ENCODE measurements at places on chromosomes 12 and 14. TPM values are rescaled to one million over a fixed set of nuclear protein-coding genes. Genes with fewer than 3 reads are reported as not detected.

- DNase-seq, result no peak
Observed at GRCh38 chr12:82481954-82482353, 123.6 kb downstream of the METTL25 start.

The IAPP gene
- not detected for total RNA-seq

GRCh38 chr14:57559576-57559975, 65.9 kb upstream of the CCDC198 start:
- DNase-seq, result no peak

The A2M gene
- not detected for total RNA-seq

The OR4E2 gene
- total RNA-seq, result not detected

DNA sequence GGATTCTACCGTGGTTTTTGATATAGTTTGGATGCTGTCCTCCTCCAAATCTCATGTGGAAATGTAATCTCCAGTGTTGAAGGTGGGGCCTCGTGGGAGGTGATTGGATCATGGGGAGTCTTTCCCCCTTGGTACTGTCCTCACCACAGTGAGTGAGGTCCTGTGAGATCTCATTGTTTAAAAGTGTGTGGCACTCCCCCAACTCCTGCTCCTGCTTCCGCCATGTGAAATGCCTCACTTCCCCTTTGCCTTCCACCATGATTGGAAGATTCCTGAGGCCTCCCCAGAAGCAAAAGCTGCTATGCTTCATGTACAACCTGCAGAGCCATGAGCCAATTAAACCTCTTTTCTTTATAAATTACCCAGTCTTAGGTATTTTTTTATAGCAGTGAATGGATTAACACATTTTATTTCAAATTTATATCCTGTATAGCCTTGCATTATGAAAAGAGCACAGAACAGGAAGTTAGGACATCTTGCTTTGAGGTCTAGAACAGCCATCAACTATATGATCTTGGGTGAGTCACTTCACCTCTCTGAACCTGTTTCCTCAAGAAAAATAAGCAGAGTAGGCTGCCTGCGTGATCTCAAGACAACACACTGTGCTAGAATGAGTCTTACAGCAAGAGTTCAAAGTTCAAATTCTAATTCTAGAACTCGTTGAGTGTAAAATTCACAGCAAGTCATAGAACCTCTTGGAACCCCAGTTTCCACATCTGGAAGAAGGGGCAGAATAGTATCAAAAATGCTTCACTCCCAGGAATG, 160.9 kb upstream of the EEA1 start:
- DNase-seq, result peak; percentile 43

The DBX2 gene
- total RNA-seq, result not detected

GRCh38 chr12:112676507-112676906, 115.0 kb upstream of the RPH3A start:
- no peak for DNase-seq

DNA sequence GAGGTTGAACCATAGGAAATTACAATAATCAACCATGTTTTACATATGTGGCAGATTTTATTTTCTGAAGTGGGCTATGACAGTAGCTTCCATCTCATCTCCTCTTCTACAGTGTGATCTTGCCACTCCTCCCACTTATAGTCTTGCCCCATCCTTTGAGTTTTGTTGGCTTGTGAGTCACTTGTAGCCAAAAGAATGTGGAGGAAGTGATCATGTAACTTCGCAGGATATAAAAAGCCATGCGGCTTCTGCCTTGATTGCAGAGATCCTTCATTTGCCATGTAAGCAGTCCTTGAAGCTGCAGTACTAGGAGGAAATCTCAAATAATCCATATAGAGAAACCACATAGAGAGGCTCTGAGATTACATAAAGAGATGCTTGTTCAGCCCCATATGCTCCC, 13.7 kb upstream of the ZNF84 start:
- DNase-seq, result no peak

The ABHD12B gene
- not detected for total RNA-seq

The MDP1 gene
- total RNA-seq, result 15.8 TPM

The TMEM30B gene
- 1.6 TPM for total RNA-seq

- no peak for DNase-seq
Observed at GRCh38 chr12:106065506-106065905, 73.2 kb downstream of the NUAK1 start.

The ETFBKMT gene
- total RNA-seq, result 1.1 TPM

DNA sequence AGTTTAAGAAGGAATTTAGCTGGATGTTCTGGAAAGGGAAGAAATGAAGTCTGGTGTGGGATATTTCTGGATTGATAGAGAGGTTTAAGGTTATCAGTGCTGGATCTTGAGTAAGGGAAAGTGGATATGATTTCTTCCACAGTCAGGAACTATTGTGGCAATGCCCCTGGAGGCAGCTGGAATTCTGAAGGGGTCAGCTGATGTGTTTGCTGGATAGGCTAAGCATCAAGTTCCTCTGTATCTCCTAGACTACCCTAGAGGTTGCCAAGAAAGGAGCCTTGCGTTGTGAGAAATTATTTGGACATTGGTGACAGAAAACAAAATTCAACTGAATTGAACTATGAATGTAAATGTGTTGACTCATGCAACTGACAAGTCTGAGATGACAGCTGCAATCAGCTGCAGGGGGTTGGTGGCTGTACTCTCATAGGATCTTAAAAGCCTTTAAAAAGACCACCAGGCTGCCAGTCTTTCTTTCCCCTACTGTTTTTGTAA, 244.4 kb downstream of the ATXN7L3B start:
- DNase-seq, result no peak

- peak; percentile 53 for DNase-seq
Observed at GRCh38 chr12:6724409-6724797, 557 bp downstream of the COPS7A start.

DNA sequence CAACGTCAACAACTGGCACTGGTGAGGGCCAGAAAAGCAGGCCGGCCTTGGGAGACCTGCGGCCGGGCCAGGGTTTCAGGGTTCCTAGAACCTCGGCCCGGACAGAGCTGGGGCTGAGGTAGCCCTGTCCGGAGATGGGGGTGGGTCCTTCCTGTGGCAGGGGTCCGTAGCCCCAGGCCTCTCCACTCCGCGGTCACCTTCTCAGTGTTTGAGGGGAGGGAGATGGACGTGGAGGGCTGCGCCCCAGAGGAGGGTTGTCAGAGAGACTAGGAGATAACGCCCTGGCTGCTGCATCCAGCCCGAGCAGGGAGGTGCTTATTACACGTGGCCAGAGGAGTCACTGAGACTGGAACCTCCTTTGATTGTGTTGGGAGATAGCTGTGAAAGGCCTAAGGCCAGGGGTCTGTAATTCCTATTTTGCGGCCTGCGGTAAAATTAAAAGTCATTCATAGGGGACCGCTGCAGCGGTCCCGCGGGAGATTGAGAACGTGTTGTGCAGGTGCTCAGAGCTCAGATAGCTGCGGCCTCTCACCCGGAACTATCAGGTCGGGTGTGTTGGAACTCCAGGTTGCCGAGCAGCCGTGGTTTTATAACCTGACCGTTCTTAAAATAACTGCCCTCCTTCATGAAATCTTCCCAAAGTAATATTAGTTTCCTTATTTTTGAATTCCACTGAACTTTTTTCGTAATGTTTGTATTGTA, 507 bp downstream of the AHSA1 start:
- DNase-seq, result peak; percentile 55

GRCh38 chr14:30196861-30197260, 269.2 kb upstream of the PRKD1 start:
- DNase-seq, result no peak

The CAPZA3 gene
- not detected for total RNA-seq

- DNase-seq, result no peak
Observed at GRCh38 chr12:119325813-119326212, 8.7 kb upstream of the CCDC60 start.

- DNase-seq, result peak; percentile 67
Observed at GRCh38 chr14:105974902-105975301, 448.5 kb downstream of the TMEM121 start.

The ADCY6 gene
- total RNA-seq, result 0.15 TPM

The MMP19 gene
- 0.31 TPM for total RNA-seq

GRCh38 chr12:42486407-42486806, 103.1 kb downstream of the PRICKLE1 start:
- DNase-seq, result no peak

DNA sequence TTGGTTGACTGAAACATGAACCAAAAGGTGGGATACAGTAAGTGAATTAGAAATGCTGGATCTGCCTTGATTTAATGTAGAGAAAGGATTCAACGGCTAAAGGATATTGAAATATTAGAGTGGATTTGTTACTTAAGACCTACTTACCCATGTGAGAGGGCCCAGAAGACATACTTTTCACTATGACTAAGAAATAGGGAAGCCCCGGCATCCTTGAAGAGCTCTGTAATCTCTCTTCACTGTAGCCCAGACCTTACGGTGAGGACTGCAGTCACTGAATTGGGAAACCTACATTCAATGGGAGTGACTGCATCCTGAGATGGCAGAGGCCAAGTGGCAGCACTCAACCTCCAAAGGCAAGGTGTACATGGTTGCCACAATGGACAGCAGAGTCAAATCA, 52.5 kb downstream of the KANSL2 start:
- no peak for DNase-seq

GRCh38 chr14:23559010-23559925, 3.2 kb downstream of the THTPA start:
- peak; percentile 75 for DNase-seq
